ENCODE measurements at places on chromosomes 6 and 20.
A peak's percentile ranks its signal among the peaks of the same experiment; 100 is the strongest.

GRCh38 chr20:10674684-10675449, 1.1 kb upstream of the JAG1 start:
- no peak for DNase-seq

GRCh38 chr20:23436681-23437080, 2.8 kb upstream of the CSTL1 start:
- no peak for DNase-seq

DNA sequence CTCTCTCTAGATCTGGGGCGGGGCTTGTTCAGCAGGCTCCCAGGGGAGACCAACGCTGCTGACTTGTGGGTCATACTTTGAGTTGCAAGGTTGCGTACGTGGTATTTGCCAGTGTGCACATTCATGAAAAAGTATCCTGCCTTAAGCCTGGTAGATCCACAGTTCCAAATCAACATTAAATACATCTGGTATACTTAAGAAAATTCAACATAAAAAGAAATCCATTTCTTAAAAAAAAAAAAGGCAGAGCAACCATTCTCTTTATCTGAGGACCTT, 81.4 kb downstream of the SLC22A3 start:
- DNase-seq = no peak

GRCh38 chr6:164085091-164086075, 670.9 kb downstream of the QKI start:
- DNase-seq = no peak

GRCh38 chr6:125570526-125570925, 178.9 kb upstream of the HEY2 start:
- DNase-seq = no peak

DNA sequence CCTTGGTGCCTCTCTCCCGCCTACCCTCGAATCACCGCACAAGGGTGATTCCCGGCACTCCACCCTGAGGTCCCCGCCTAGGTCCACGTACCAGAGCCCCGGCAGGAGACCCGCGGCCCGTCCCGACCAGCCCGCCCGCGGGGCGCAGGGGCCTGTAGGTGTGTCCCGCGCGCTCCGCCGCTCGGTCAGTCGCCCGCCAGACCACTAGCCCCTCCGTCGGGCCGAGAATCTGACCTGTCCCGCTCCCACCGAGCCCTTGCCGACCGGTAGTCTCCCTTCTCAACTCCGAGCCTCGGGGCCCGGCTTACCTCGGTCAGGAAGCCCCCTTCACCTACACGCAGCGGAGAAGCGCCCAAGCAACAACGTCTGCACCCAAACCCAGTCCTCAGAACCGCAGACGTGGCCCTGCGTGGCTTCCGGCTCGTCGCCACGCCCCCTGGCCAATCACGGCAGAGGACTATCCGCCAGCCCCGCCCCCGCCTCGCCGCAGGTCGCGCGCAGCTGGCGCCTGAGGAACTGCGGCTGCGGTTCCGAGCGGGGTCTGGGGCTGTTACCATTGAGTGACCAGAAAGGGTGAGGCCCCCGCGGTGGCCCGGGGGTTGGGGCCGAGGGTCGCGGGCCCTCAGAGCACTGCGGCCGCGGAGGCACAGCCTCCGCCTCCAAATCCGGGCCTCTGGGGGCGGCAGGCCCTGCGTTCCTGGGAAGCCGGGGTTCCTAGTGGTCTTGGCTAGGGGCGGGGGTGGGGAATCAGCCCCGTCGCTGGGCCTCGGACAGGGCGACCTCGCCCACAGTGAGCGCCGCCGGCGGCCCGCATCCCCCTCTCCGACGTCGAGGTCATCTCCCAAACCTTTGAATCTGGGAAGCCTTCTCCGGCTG, at the start of the genes PGM3 and RWDD2A:
Gene PGM3, minus strand, starts transcription at position 395 of the 876 bp plus-strand sequence. CDS start 2,253 bp downstream, outside the sequence.
Gene RWDD2A, plus strand, starts transcription at position 487 of the 876 bp plus-strand sequence. CDS start 1,095 bp downstream, outside the sequence.
- DNase-seq = peak; percentile 37

DNA sequence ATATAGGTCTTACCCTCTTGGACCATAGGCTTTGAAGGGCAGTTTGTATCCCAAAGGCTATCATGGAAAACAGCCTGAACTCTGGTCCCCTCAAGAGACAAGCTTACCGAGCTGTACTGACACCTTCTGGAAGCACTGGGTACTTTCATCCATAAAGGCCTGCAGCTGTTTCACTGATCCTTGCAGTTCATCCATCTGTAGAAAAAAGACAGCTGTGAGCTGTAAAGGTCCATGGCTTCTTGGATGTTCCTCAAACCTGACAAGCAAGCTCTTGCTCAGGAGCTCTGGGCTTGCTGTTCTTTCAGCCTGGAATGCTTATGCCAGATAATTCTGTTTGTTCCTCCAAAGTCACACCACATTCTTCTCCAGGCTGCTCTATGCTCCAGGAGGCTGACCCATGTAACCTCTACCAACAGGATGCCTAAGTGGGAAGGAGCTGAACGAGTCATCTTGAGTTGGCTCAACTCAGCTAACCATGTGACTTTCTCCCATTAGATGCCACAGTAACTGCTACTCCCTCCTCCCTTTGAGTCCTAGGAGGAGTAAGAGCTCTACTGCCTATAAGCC, 8.8 kb upstream of the NDRG3 start:
- DNase-seq = no peak

DNA sequence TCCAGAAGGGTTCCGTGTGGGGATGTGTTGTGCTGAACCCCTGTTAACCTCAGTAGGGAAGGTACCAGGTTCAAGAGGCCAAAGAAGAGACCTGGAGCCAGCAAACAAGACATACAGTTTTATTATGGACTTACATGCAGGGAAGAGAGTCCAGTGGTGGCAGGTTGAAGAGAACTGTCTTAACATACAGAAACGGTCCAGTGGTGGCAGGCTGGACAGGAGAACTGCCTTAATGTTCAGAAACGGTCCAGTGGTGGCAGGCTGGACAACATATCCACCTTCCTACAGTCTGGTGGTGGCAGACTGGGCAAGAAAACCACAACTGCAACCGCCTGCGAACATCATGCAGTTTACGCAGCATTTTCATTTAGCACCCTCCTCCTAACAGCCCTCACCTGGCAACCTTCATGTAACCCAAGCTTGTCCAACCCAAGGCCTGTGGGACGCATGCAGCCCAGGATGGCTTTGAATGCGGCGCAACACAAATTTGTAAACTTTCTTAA, 75.9 kb downstream of the PHACTR3 start:
- DNase-seq = no peak

GRCh38 chr6:30238178-30238795, 25.1 kb upstream of the TRIM26 start:
- DNase-seq = no peak

GRCh38 chr20:37142708-37143107, 36.4 kb upstream of the RPN2 start:
- DNase-seq = no peak

DNA sequence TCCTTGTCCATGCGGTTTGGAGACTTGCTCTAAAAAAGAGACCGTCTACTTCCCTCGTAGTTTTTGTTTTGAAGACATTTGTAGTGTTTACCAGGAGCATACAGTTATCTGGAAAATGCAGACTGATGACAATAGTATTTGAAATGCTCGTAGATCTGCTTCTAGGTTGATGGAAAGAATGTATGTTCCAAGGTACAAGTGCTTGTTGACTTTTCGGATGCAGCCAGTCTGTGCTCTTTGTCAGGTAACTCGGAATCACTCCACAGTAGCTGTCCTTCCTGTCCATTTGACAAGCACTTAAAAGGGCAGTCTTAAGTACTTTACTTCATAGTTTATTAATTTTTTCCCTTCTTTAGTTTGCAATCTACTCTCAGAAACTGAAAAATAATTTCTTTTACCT, 194.8 kb downstream of the ESR1 start:
- no peak for DNase-seq

GRCh38 chr6:150490586-150490985, 109.1 kb upstream of the PLEKHG1 start:
- DNase-seq = no peak

DNA sequence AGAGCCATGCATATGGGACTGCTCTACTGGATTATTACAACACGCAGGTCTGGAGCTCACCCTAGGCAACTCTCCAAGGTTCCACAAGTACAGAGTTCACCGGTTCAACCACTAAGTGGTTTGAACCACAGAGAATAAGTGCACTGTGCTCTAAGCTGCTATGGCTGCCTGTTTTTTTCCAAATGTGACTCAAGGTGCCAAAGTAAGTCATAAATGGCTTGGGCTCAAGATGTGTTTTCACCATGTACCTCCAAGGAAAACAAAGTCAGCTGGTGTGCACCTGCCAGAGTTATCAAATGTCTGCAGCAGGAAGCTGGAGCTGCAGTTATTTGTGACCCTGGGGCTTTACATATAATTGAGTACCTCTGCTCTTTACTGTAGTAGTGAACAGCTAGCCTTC, 76.7 kb downstream of the PREP start:
- no peak for DNase-seq

DNA sequence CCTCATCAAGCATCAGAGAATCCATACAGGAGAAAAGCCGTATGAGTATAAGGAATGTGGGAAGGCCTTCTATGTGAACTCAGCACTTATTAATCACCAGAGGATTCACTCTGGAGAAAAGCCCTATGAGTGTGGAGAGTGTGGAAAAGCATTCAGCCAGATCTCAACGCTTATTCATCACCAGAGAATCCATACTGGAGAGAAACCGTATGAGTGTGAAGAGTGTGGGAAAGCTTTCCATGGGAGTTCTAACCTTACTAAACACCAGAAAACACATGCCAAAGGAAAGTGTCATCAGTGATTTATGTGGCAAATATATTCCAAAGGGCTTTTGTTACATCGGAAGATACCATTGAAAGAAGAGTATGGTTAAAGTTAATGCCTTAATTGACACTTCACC, 25.4 kb downstream of the ZKSCAN8 start:
- DNase-seq = no peak

GRCh38 chr6:125913864-125914351, 42.7 kb upstream of the HINT3 start:
- no peak for DNase-seq

DNA sequence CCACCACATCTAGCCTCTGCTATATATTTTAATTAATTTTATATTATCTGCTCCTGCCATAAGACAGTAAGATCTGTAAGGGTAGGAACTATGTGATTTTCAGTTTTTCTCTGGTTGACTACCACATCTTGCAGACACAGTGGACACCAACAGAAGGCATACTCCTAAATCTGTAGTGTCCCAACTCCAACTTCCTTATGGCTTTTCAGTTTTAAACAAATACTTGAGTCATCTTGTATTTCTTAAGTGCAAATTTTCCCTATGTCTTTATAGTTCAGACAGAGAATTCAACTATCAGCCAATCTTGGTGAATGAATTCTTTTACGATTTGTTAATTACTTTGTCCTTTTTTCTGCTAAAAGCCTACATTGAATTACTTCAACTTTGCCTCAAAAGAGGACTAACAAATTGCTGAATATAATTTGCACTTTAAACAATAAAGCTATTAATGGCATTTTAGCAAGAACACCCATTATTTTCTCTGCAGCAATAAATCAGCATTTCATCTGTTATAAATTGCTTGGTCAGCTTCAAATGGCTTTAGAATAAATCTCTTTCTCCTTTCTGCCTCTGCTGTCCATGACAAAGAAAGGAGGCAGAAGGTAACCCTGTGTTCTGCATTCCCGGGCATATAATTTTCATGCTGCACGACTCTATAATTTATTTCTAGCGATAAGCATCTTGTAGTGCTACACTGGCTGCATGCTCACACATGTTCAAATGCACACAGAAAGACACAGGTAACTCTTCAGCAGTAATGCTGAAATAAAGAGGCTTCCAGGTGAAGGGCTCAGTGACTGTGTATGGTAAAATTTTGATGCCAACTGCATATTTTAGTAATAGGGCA, 144.8 kb downstream of the BACH2 start:
- DNase-seq = no peak

GRCh38 chr6:147001621-147002020, 202.6 kb upstream of the STXBP5 start:
- DNase-seq = no peak

DNA sequence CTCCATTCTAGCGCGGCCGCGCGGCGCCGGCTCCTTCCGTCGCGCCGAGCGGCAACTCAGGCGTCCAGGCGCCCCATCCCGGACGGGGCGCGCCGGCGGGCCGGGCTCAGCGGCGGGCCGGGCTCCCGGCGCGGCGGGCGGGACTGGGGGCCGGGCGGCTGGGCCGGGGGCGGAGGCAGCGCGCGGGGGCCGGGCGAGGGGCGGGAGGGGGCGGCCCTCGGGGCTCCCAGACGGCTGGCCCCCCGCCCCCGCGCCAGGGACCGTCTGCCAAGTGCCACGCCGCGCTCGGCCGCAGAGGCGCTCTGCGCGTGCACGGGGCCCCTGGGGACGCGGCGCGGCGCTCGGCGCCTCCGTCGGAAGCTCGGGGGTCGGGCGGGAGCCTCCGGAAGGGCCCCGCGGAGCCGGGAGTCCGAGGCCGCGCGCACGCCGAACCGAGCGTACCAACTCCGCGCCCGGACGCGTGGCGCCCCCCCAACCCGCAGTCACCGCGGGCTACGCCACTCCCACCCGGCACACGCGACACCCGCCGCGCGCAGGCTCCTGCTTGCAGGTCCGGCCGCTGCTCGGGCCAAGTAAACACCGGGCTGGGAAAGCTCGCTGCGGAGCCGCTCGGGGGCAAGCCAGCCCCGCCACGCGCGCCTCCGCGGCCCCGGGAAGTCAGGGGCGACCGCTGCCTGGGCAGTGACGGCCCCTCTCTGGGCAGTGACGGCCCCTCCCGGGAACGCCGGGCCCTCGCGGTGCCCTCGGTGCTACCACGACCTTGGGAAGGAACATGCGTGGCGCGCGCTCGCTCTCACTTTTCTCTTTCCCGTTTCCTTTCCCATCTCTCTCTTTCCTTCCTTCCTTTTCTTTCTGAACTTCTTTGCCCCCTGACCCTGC, at the start of gene PREX1:
Gene PREX1, minus strand, starts transcription at position 145 of the 879 bp plus-strand sequence. Its CDS starts 139 bp downstream, at position 6.
- DNase-seq = no peak

- no peak for DNase-seq
These were observed 503 bp upstream of the ZC2HC1B start for GRCh38 chr6:143863771-143864170.

DNA sequence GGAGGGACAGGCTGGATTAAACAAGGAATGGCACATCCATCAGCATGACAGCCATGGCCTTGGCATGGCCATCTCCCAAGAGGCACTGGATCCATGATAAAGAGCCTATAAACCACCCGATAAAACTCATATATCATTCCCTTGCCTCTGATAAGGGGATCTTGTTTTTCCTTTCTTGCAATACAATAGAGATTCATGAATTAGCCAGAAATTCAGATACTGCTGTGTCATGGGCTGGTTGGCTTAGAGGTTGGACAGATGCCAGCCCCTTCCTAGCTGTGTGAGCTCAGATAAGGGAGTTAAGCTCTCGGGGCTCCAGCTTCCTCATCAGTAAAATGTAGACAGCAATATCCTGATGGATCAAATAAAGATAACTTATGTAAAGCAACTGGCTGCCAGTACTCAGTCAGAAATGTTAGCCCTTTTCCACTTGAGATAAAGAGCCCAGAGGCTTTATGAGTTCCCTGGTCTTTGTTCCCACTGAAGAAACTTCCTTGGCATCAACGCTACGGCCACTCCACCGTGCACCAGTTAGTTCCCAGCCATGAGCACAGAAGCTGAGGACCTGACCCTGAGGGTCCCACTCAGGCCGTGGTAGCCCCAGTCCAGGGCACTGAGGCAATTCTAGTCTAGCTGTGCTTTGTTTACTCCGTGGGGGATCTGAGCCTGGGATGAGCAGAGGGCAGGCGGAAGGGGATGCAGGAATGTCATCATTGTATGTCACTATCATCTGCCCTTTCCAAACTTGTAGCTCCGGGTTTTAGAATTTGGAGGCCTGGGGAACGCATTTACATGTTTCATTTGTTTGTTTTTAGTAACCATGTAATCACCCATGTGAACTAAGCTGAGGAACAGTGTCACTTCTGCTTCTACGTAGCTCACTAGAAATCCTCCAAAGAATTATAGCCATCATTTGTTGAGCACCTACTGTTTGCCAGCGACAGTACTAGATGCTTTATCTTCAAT, 67.2 kb upstream of the TBC1D7 start:
- no peak for DNase-seq
